Inflammatory macrophage (primary cell): ENCODE measurements at places on chromosomes 16 and 17.
A peak's percentile ranks its signal among the peaks of the same experiment; 100 is the strongest.

GRCh38 chr17:67017910-67018309 is 26.4 kb upstream of the CACNG1 start:
- no peak for DNase-seq

- DNase-seq, result peak; percentile 98
Observed at GRCh38 chr17:3960764-3961163, 3.5 kb downstream of the ATP2A3 start.

GRCh38 chr17:79539944-79540705 is 70.7 kb downstream of the RBFOX3 start:
- DNase-seq, result no peak

DNA sequence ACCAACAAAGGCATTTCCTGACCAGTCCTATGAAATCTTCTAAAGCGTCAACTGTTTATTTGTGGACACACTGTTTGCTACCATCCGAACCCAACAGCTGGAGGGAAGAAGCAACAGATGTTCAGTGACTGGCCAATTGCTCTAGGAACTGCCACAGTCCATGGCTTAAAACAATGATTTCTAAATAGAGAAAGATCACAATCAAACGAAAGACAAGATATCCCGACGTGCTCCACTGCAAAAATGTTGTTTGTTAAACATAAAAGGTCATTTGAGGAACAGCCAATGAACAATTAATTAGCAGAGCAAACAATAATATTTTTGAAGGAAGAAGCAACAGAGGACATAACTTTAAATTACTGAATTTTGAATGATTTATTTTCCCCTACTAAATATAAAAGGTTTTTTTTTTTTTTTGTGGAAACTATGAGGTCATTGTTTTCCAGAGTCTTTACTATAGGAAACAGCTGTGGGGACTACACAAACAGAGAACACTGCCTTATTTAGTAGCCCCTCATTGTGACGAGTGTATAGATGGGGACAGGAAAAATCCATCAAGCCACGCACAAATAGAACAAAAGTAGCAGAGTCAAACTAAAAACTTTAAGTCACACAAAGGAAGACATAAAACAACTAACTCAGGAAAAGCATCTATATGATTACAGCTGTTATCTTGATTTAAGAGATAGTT is 17.2 kb downstream of the USP31 start:
- DNase-seq, result no peak

GRCh38 chr16:46947900-46948547 is 25.4 kb downstream of the DNAJA2 start:
- DNase-seq, result peak; percentile 65

DNA sequence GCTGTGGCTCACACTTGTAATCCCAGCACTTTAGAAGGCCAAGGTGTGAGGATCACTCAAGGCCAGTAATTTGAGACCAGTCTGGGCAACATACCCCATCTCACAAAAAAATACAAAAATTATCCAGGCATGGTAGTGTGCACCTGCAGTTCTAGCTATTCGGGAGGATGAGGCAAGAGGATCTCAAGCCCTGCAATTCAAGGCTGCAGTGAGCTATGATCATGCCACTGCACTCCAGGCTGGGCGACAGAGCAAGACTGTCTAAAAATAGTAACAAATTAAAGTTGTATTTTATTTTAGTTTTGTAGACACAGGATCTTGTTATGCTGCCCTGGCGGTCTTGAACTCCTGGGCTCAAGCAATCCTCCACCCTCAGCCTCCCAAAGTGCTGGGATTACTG is 18.2 kb downstream of the USP31 start:
- no peak for DNase-seq

- DNase-seq, result no peak
Observed at GRCh38 chr16:87384162-87384874, 742 bp upstream of the FBXO31 start.

- DNase-seq, result no peak
Observed at GRCh38 chr17:73550556-73550955, 93.7 kb downstream of the SDK2 start.

GRCh38 chr17:45972531-45972930 is 26.5 kb upstream of the STH start:
- DNase-seq, result no peak

GRCh38 chr17:68307443-68307842 is 16.1 kb downstream of the ARSG start:
- DNase-seq, result no peak

DNA sequence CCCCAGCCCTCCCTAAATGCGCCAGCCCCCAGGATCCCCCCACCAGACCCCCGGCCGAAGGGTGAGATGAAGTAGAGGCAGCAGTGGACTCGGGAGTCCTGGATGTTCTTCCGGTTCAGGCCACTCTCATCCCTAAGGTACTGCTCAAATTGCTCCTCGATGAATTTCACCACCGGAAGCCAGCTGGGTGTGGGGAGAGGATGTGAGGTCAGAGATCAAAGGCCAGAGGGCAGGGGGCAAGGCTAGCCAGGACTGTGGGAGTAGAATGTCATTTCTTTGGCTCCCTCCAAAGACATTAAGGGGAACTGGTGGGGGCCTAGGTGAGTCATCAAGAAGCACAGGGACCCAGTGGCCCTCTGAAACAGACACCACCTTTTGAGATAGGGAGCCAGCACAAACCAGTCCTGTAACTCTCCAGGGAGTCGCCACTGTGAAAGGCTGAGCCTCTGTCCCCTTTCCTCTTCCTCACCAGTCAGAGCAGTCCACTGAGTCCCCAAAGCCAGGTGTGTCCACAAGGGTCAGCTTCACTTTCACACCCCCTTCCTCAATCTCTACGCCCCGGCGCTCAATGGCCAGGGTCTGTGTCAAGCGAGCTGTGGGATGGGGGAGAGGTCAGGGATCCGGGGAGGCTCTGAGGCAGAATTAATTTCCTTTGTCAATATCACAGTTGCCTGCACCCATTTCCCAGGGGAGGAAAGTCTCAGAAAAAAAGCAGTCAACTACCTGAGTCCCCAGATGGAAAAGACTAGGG is 895 bp downstream of the SEPTIN1 start:
- DNase-seq, result no peak

GRCh38 chr17:17053446-17054379 is 11.5 kb downstream of the MPRIP start:
- no peak for DNase-seq

GRCh38 chr16:85440744-85441143 is 172.4 kb upstream of the GSE1 start:
- no peak for DNase-seq

DNA sequence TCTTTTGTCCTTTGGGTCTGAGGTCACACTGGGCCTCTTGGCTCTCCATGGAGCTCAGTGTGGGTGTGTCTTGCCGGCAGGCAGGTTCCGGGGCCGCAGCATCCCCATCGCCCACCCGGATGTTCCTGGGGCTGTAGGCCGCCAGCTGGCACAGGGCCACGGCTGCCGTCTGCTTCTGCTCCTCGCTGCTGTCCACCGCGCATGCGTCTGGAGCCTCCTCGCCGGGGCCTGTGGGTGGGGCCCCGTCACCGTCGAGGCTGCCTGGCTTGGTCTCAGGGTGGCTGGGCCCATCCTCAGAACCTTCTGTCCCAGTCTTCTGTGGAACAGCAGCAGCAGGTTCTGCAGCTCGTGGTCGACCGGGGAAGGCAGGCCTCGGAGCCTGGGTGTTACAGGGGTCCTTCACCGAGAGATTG is 9.6 kb downstream of the ZNF750 start:
- no peak for DNase-seq

DNA sequence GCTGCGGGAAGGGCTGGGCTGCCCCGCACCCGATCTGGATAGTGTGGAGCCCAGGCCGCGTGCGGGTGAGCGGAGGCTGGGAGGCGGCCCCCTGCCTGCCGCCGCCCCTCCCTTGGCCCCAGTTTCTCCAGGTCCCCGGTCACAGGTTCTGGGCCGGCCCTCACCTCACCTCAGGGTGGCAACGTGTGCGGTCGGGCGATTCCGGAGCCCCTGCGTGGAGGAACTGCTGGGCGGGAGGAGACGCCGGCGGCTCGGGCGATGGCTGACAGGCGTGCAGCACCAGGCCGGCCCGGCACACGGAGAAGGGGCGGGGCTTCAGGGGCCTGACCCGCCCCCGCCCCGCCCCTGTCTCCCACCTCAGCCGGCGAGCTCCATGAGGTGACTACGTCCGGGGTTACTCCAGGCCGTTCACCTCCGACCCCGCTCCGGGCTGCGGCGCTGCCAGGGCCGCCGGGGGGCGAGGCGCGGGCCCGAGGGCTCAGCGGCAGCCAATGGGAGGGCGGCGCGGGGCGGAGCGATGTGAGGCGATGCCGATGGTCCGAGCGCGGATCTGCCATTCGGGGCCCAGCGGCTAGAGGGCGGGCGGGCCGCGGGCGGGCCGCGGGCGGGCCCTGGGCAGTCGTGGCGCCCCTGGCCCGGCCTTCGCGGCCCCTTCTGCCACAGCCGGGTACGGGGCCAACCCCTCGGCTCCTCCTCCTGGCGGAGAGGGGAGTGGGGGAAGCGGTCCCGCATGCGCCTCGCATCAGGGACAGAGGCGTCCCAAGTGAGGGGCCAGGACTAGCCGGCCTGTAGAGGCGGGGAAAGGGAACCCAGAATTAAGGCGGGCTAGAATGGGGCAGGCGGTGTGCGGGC is 16.7 kb upstream of the C17orf78 start:
- DNase-seq, result peak; percentile 96

DNA sequence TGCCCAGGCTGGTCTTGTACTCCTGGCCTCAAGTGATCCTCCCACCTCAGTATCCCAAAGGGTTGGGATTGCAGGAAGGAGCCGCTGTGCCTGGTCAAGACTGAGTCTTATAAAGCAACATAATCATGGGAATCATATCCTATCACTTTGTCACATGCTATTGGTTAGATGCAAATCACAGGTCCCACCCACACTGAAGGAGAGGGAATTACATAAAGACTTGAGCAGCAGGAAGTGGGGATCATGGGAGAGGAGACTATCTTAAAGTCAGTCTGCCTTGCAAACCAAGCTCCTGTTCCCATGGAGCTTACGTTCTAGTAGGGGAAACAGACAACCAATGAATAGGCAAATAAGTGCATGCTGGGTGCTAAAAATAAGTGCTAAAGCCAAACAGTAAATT is 28.3 kb upstream of the TENT4B start:
- DNase-seq, result peak; percentile 57

- DNase-seq, result no peak
Observed at GRCh38 chr16:83137326-83137781, 510.6 kb downstream of the CDH13 start.

DNA sequence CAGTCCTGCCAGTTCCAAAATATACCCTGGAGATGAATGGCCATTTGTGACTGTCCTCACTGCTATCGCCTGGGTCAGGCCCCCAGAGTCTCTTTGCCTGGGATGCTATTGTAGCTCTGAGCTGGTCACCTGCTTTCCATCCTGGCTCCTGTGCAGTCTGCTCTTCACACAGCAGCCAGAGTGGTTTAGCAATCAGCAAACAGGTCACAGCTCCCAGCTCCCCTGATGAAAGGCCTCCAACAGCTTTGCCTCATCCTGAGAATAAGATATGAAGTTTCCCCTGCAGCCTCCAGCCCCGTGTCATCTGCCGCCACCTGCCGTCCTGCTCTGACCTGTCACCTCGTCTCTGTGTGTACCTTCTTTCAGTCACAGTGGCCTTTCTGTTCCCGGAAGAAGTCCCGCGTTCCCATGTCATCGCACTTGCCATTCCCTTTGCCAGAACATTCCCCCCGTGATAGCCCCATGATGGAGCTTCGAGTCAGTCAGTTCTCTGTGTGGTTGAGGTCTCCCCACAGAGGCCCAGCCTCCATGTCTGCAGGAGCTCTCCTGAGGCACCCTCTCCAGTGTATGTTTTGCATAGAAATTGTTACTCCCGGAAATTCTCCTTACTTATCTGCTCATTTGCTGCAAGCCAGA is 281.5 kb downstream of the SNX29 start:
- no peak for DNase-seq

DNA sequence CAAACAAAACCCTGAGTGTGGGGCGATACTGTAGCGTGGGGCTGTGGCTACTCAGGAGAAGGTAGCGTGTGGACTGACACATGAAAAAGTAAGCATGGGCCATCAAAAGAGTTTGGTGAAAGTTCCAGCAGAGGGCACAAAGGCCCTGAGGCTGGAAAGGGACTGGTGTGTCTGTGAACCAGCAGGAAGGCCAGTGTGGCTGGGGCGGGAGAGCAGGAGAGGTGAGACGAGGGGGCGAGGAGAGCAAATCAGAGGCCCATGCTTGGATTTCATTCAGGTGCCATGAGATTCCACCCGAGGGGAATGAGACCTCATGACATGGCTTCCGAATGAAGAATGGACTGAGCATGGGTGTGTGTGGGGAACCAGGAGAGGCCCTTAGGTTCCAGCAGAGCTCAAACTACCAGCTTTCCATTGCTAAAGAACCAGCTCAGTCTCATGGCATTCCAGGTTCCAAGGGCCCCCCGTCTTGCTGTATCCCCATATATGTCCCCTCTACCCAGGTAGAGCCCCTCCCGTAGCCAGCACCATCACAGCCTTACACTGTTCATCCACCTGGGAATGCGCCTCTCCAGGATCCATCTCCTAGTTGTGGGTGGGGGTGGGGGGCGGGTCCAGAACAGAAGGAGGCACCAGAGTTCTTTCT is 31.1 kb downstream of the TRPV2 start:
- no peak for DNase-seq

DNA sequence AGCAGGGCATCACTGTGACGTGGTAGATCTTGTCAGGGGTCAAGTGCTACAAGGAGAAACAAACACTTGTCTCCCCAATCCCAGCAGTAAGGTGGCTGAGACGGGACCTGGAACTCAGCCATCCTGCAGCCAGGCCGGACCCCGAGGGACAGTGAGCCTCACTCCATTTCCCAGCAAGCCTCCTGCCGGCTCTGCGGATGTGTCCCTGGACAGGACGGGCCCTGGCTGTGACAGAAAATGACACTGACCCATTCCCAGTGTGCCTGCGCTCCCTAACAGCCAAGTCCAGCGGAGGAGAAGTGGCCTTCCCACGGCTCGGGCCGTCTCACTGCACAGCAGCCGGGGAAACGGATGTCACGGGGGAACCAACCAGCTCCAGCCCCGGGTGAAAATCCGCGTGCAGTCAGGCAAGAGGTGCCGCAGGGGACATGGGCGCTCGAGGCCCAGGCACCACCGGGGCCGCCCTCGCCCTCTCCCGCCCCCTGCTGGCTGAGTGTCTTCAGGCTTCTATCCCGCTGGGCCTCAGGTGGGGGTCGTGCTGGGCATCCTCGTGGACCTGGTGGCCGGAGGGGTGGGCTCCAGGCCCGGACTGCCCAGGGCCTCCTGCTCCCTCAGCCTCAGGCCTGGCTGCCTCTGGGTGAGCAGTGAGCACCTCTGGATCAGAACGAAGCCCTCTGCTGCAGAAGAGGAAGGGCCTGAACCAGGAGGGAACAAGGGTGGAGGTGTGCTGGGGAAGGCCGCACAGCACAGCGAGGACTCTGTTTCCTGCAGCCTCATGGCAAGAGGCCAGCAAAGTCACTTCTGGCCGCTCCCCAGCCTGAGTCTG is 6.7 kb downstream of the HAGHL start:
- DNase-seq, result no peak

DNA sequence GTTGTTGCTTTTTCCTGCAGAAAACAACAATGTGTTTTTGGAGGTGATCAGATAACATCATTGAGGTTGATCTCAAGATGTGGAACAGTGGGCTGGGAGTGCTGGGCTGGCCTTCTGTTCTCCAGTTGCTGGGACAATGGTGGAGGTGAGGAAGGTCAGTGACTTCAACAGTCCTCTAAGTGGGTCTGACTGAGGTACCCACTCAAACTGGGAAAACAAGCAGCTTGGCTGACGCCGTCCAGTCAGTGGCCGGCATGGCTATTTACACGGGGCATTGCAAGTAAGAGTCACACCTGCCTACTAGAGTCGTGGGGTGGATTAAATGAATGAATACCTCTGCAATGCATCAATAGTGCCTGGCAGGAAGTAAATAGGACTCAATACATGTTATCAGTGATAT is 386.7 kb upstream of the ZFHX3 start:
- no peak for DNase-seq
